ENCODE measurements at places on chromosomes 5 and 9.

DNA sequence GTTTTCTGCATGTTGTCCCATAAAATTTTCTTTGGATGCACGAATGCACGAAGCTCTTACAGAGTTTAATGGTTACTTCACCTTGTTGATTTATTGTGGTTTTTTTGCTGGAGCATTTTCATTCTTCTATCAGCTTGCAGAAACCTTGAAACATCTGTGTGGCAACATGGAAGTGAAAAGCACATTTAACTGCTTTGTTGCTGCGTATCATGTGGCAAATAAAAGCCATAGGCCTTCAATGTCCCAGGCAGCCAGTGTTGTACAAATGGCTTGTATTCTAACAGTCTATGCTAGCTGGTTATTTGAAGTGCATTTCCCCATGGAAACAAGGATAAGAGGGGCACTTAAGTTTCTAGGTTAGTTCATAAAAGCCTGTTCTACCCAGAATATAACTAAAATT is 42.5 kb upstream of the RASGRF2 start:
- no peak for DNase-seq

DNA sequence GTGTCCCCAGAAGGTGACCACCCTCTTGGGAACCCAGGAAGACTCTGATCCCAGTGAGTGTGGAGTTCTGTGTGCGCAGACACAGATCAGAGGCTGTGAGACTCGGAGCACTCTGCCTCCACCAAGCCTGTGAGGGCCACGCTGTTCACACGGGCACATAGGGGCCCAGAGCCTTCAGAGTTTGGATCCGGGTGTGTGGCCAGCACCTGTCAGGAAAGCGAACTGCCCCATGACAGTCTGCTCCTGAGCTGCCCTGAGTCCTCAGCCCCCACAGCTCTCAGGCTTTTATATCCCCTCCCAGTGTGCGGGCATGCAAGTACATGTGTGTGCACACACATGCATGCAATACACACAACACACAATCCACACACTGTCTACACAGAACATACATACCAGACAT is 161.8 kb upstream of the IRX2 start:
- DNase-seq, result no peak

GRCh38 chr5:56763711-56764466 is 51.5 kb upstream of the MAP3K1 start:
- DNase-seq, result peak; percentile 89

DNA sequence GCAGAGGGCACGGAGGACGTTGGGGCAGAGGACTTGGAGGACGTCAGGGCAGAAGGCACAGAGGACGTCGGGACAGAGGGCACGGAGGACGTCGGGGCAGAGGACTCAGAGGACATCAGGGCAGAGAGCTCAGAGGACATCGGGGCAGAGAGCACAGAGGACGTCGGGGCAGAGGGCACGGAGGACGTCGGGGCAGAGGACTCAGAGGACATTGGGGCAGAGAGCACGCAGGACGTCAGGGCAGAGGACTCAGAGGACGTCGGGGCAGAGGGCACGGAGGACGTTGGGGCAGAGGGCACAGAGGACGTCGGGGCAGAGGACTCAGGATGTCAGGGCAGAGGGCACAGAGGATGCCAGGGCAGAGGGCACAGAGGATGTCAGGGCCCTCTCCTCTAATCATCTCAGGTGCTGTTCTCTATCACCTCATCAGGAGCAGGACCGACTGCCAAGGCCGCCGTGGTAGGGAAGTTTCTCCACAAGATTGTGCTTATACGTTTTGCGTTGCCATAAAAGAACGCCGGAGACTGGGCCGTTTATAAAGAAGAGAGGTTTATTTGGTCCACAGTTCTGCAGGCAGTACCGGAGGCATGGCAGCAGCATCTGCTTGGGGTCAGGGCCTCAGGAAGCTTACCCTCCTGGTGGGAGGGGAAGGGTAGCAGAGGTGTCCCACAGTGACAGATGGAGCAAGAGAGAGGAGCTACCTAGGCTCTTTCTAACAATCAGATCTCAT is 29.4 kb upstream of the ADAMTS2 start:
- no peak for DNase-seq

GRCh38 chr5:119385136-119385535 is 29.3 kb downstream of the TNFAIP8 start:
- no peak for DNase-seq

DNA sequence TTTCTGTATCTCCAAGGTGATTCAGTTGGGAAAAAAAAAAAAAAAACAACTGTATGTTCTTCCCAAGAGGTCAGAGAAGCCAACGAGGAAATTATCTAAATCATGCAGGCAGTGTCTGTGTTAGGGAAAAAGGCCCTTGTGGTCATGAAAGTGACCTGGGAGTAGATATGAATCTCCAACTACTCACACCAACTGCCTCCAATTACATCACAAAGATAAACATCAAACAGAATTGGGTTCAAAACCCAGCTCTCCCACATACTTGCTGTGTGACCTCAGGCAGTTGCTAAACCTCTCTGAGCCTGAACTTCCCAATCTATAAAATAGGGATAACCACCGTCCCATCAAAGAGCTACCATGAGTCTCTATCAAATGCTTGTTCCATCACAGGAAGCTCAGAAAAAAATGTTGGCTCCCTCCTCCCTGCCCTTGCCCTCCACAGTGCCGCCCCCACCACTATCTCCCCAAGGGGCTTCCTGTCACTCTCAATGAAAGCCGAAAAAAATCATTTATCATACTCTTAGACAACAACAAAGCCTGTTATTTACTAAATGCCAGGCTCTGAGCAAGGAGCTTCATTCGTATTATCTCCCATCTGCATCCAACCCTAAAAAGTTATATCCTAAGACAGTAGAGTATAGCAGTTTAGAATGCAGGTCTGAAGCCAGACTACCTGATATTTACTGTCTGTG is 42.9 kb downstream of the CDK5RAP2 start:
- no peak for DNase-seq

- DNase-seq, result no peak
Observed at GRCh38 chr9:118318770-118319431, 614.7 kb downstream of the TLR4 start.

DNA sequence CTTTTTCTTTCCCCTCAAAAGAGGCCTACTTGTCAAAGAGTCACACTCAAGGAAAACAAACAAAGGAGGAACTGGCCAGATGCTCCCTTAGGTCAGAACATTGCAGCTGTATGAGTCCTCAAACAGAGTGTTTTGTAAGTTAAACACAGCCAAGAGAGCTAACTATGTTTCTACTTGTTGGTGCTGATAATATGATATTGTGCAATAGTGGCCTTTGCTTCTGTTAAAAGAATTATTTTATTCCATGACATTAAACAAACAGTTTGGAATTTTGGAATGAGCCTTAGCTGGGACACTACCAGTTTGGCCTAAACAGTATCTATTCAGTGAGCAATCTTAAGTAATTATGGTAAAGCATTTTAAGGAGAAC is 56.0 kb upstream of the TPD52L3 start:
- DNase-seq, result peak; percentile 68

DNA sequence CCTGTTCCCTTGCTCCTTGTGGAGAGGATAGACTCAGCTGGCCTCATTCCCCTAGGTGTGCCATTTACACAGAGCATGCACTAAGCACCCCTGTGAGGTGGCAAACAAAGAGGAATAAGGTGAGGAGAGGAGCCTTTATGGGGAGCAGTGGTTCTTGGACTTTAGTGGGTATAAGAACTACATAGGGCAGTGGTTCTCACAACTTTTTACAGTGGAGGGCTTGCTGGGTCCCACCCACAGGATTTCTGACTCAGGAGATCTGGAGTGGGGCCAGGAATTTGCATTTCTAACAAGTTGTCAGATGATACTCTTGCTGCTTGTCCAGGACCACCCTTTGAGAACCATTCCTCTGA is 42.0 kb downstream of the CSF1R start:
- peak; percentile 71 for DNase-seq

- no peak for DNase-seq
Observed at GRCh38 chr9:136700959-136701667, 11.3 kb upstream of the DIPK1B start.

- no peak for DNase-seq
Observed at GRCh38 chr5:141199359-141200235, at the start of gene PCDHB11. Gene PCDHB11 (plus strand): TSS chr5:141199627. CDS start chr5:141199775, 148 bp downstream.

DNA sequence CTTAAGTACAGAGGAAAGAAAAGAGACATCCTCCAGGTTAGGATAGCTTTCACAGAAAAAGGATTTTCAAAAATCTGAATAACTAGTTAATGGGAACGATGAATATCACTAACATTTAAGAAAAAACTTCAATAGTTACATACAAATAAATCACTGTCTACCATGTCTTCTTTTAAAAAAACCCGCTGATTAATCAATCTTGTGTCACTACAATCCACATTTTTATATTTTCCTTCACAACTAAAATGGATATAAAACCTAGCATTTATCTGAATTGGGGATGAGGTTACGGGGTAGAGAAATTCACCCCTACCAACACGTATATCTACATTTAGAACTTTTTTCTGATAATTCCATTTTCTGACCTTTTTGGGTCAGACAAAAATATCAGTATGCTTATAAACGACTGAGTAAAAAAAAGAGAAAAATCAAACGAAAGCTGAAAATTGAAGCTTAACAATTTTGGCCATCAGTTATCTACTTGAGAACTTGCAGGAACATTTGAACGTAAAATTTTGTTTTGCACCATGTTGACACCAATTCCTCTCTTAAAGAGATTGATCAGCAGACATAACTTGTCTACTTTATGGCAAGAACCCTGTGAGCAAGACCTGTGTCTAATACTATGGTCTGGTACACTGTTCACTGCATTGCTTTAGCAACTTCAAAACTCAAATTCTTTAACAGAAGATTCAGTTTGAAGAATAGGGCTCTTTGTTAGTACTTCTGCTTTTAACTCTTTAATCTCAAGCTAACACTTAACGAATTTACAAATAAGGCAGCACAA is 4.8 kb downstream of the NR3C1 start:
- no peak for DNase-seq

DNA sequence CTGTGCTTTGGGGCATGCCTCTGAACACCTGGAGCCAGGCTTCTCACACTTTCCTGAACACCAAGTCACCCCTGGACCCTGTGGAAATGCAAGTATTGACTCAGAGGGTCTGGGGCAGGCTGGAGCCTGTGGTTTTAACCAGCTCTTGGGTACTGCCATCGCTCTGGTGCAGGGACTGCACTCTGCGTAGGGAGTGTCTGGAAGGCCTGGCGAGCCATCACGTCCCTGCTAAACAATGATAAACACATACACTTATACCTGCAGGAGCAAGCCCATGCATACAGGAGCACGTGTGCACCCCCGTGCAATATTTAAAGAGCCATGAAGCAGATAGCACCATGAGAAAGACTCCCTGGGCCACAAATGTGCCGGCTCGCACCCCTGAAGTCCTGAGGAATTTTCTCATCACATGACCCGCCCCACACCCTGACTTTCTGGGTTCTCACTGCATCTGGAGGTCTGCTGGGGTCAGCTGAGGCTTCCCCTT is 267.7 kb downstream of the GADD45G start:
- DNase-seq, result no peak

DNA sequence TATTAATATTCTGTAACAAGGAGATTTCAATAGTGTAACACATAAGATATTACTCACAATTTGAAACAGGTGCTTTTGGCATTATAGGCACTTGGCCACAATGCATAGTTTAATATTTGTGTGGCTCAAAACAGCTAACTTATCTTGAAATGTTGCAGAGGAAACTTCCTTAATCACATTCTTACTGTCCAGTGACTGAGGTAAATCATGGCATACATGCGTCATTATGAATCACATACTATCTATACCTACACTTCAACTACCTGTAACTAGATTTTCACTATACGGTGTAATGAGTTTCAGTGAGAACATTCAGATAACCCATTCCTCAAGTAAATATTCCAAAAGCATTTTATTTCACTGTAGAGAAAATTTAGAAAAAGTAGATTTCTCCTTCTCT is 218.8 kb downstream of the PDE4D start:
- DNase-seq, result no peak

- peak; percentile 71 for DNase-seq
Observed at GRCh38 chr5:33890131-33891032, 1.4 kb downstream of the ADAMTS12 start.

DNA sequence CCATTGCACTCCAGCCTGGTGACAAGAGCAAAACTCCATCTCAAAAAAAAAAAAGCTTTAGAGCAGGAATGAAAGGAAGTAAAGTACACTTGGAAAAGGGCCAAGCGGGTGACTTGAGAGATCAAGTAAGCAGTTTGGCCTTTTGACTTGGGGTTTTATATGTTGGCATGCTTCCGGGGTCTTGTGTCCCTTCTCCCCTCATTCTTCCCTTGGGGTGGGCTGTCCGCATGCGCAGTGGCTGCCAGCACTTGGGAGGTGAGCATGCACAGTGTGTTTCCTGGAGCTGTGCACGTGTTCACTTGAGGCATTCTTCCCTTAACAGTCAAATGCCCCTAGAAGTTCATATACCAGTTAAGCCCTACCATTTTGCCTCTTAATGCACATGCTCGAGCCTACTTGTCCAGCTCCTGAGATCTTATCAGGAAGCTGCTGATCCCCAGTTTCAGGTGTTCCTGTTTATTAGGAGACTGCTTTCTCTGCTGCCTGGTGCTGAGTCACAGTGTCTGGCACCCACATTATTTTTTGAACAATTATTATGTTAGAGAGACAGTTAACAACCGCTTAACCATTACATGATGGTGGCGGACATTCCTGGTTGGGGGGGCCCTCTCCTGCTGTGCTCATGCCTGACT is 32.6 kb upstream of the PRRC2B start:
- no peak for DNase-seq

- no peak for DNase-seq
Observed at GRCh38 chr5:2909035-2909434, 157.6 kb upstream of the IRX2 start.

GRCh38 chr5:60340965-60341471 is 358.9 kb downstream of the DEPDC1B start:
- no peak for DNase-seq

DNA sequence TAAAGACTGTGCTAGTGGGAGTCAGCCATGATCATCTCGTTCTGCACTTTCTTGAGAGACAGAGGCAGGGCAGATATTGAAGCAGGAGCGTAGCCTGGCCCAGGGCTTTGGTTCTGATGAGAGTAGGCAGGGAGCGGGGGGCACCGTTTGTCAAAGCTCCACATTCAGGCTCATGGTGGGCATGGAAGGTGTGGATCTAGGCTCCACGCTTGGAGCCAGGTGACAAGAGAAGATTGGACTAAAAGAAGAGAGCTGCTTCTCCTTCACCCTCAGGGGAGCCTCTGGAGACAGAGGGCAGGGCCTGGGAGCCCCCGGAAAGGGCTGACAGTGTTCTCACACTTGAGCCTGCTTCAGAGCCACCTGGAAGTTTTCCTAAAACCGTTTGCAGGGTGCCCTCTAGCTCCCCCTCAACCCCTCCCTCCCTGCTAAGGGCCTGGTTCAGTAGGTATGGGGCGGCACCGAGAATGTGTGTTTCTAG is 24.7 kb upstream of the FCN2 start:
- no peak for DNase-seq

DNA sequence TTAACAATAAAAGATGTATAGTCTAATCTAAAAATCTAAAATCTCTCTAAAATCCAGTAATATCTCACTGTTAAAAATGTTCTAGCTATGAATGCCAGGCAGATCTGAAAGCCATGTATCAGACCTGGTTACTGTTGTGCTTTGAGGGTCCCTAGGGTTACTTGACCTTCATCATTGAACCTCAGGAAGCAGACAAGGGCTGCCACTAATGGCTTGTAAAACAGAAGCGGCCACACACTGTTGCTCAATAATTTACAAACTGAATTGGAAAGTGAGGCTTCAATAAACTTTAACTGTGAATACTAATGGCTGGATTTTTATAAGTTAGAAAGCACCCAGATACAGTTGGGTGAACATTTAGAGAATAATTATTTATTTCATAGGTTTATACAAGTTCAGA is 198.0 kb upstream of the RPS23 start:
- no peak for DNase-seq

Data from mesenchymal stem cell (in vitro differentiated cells and primary cell).